MCF 10A (cell line): ENCODE measurements at places on chromosomes 12 and 14.

GRCh38 chr12:47408171-47408871, 297.5 kb downstream of the RPAP3 start:
- peak; percentile 57 for DNase-seq

GRCh38 chr14:91415794-91416743, 1.6 kb downstream of the CCDC88C start:
- DNase-seq, result peak; percentile 79

- peak; percentile 54 for DNase-seq
Observed at GRCh38 chr14:20630340-20631022, 11.0 kb downstream of the OR6S1 start.

DNA sequence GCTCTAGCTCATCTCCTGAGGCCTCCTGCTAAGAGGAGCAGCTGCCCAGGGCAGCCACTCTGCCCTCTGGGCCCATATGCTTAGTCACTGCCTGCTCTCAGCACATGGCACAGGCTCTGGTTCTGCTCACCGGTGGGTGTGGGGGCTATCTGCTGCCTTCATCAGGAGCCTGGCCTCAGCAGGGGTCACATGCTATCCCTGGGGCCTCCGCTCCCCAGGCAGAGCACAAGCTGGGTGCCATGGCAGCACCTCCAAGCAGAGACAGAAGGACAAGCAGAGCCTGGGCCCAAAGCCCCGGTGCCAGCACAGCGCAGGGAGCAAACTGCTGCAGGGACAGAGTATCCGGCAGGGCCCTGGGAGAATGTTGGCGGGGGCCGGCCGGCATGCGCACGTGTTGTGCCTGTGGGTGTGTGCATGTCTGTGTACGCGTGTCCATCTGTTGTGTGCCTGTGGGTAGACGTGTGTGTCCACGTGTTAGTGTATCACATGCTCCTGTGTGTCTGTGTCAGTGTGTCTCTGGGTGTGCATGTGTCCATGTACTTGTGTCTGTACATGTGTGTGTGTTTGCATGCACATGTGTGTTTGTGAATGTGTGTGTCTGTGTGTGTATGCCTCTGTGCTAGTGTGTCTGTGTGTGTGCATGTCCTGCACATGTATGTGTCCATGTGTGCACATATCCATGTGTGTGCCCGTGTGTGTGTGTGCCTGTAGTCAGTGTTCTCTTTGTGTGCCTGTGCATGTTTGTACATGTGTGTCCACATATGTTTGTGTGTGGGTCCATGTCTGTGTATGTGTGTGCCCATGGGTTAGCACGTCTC, 326.9 kb downstream of the TMEM121 start:
- DNase-seq, result no peak

GRCh38 chr14:20413744-20414082, 412 bp upstream of the TEP1 start:
- peak; percentile 24 for DNase-seq

DNA sequence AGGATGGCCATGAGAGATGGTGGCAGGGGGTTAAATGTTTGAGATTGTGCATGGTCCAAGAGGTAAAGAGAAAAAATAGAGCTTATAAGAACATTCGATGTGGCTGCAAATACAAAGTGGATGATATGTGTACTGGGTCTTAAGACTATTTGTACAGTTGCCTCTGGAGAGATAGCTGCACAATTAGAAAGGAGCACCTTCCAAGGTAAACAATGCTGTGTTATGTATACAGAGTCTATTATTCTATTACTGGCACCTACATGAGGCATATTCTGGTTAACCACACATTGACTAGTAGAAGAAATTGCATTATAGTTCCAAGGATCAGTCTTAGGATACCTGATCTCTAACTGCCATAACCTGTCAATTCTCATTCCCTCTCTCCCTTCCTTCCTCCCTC, 238.0 kb upstream of the FOXN3 start:
- DNase-seq, result no peak

DNA sequence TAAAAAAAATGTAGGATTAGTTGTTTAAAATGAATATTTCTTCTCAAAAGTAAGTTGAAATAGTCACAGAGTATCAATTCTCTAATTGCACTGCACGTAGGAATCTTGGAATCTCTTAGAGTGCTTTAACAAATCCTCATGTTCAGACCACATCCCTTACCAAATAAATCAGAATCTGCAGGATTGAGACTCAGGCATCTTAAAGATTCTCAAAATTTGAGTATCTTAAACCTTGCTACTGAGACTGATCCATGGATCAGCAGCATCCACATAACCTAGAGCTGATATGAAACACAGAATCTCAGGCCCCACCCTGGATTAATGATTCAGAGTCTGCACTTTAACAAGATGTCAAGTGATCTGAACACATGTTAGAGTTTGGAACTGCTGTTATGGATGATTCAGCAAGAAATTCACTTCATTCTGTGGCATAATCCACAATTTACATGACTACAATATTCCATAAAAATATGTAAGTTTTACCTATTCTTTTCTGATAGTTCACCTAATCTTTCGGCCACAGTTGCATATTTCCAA, 58.7 kb downstream of the ADAMTS20 start:
- no peak for DNase-seq

DNA sequence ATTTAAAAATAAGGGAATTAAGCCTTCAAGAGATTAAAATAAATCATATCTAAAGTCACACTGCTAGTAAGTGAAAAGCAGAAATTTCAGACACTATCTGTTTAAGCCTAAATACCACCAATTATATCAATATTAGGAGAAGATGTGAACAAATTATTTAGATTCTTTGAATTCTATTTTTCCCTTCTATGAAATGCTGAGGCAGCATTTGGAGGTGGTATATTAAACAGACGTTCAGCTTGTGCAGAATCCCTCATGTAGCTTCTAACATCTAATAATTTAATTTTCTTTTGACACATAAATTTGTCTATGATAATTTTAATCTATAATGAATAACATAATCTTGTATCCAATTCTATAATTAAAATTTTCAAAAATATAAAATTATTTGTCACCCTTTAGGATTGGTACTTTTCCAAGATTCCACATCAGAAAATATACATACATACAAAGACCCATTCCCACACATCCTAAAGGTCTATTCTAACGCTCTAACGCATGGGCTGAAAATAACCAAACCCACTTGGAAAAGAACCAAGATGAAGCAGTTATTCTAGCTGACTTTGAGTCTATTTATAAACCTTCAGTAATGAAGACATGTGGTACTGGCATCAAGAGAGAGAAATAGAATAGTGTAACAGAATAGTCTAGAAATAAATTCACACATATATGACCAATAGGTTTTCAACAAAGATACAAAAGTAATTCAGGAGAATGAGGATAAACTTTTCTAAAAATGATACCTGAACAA, 751.8 kb downstream of the GALC start:
- DNase-seq, result no peak

DNA sequence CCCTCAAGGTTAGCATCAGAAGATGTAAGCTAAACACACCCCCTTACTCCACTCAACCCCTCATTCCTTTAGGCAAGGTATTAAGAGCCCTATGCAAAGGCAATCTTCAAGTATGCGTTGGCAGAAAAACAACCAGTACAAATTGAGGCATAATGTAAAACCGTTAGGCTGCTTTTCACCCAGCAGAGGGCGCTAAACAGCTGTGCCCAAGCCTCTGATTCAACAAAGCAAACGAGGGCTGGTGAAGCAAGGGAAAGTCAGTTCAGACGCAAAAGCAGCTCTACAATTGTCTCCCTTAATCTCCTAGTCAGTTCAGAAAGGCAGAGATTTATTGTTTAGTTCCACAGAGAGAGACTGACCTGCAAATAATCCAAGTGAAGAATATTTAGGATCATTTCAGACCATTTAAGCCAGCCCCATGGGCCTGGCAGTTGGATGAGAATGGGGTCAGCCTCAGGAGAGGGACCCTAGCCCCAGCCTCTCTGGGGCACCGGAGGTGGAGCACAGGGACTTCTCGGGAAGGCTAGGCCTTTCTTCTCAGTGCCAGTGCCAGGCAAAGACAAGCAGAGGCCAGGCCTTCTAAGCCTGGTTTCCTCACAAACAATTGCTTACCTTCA, 23.5 kb downstream of the DCAF5 start:
- peak; percentile 80 for DNase-seq

GRCh38 chr12:127496255-127496654, 770.7 kb upstream of the TMEM132C start:
- DNase-seq, result no peak

GRCh38 chr14:91501951-91502930, 7.9 kb downstream of the PPP4R3A start:
- DNase-seq, result no peak

DNA sequence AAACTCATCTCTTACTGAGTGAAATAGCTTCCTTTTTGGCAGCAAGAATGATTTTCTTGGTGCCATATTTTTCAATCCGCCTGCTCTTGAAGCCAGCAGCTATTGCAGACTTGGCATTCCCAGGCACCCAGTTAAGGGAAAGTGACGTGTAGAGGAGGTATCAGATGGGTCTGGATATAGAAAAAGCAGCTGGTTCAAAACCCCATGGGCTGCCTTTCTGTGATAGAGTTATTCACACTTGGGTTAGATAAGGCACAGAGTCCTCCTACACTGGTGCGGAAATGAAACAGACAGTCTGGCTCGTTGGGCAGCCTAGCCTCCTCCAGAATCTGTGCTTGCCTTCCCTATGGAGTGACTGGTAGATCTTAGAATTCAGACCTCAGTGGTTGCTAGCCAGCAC, 62.2 kb downstream of the PTPN11 start:
- no peak for DNase-seq

DNA sequence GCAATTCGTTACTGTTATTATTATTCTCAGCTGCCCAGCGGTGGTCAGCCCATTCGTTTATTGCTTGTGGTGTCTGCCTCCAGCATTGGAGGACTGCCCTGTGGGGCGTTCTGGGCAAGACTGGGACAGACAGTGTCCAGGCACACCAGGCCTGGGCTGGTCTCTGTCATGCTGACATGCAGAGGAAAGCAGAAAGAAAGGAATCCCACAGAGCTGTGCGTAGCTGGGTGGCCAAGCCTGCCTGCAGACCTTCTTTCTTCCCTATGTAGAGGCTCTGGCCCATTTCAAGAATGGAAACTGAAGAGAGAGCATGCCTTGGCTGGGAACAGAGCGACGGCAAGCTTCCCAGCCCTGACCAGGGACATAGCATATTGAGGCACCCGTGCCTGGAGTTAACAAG, 525.3 kb upstream of the TBX3 start:
- DNase-seq, result no peak

- DNase-seq, result no peak
Observed at GRCh38 chr12:39685854-39686657, 66.5 kb upstream of the ABCD2 start.

GRCh38 chr12:115763982-115764621, 513.4 kb downstream of the MED13L start:
- DNase-seq, result no peak

GRCh38 chr14:105039458-105040205, 18.7 kb upstream of the CDCA4 start:
- no peak for DNase-seq

- peak; percentile 27 for DNase-seq
Observed at GRCh38 chr12:109387425-109388166, 39.9 kb downstream of the MYO1H start.

DNA sequence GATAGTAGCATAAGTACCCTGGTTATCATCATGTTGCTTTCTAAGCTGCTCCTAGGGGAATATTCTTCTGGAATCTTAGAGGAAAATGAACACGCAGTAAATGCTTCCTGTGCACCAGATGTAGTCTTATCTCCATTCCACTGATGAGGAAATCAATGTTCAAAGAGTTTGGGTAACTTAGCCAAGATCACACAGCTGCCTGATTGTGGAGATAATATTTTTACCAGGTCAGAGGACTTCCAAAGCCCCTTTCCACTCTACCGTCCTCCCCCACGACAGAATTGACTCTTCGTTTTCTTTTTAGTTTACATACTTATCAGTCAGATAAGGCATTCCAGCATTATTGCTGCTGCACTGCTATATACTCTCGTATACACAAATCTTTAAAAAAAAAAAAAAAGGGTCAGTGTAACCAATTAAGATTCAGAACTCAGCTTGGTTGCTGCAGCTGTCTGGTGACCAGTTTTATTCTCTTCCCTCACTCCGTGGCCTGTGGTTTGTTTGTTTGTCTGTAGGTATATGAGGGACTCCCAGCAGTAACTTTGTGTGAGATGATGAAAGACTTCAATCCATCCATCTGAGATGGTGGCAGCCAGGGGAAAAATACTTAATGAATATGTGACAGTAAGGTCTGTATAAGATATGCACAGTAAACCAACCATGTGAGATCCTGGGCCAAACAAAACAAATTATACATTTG, 110.5 kb downstream of the TGFB3 start:
- DNase-seq, result no peak

DNA sequence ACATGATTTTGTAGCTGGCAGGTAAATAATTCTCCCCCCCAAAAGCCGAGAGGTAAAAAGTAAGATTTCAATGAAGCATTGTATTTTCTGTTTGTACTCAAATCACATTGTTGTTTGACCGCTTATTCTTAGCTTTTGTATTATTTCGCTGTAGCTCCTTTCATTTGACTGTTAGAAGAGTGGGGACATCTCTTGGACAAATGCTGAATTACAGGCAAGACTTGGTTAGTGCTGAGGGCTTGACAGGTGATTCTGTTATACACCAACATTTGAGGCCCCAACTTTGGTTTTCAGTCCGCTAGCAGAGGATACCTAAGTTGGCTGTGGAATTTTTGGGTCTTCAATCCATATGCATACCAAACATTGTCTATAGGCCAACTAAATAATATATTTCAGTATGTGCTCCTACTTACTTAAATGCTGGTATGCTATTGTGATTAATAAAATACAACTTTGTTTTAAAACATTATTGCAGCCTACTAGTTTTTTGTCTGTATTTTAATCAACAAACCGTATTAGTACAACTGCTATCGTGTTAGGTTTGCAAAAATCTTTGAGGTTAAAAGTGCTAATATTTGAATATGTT, 102.2 kb downstream of the ERC1 start:
- peak; percentile 75 for DNase-seq

DNA sequence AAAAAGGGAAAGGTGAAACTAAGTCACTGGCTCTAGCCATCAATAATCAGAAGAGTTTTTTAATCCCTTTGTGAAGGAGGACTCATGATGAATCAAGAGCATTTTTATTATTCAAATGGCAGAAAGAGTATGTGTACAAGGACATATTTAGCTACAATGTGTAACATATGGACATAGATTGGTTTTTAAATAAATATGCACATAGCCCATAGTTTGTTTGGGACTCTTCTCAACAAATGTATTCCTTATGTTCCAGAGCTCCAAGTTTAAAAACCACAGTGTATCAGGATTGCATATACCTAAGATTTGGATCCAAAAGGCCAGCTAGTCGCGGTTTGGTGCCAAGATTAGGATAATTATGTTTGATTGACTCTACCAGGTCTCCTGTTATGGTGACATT, 104.2 kb downstream of the C12orf50 start:
- DNase-seq, result no peak
